ENCODE measurements at places on chromosomes 7 and 10. TPM values are rescaled to one million over a fixed set of nuclear protein-coding genes. Genes with fewer than 3 reads are reported as not detected.

GRCh38 chr10:126068322-126068721, 172.0 kb downstream of the FANK1 start:
- no peak overlapping the region for H3K4me3 ChIP-seq
- no peak for DNase-seq
- no peaks in the 10 kb centered on the region for H3K4me1 ChIP-seq
- H3K27ac ChIP-seq = no peak overlapping the region

GRCh38 chr10:96548589-96548988, 34.9 kb upstream of the TLL2 start:
- no peak overlapping the region for H3K27ac ChIP-seq
- DNase-seq = no peak
- H3K27me3 ChIP-seq = no peaks in the 10 kb centered on the region
- H3K4me3 ChIP-seq = no peak overlapping the region

DNA sequence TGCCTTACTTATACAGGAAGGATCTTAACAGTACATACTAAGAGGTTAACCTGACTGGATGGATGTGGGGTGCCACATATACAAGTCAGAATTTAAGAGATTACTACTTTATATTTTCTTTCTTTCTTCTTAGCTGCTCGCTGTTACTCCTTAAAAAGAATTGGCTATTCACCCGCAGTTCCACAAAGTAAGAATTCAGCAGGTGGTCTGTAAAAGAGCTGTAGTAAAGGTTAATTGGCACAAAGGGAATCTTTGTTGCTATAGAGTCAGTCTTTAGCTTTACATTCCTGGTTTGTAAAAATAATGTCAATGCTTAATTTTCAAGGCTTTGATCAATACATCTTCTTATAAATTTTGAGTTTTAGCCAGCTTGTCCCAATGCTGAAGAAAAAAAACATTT, 43.2 kb downstream of the RALA start:
- DNase-seq = no peak
- H3K36me3 ChIP-seq = peaks cover 27% of the 10 kb centered on the region
- no peak overlapping the region for H3K27ac ChIP-seq
- no peaks in the 10 kb centered on the region for H3K4me1 ChIP-seq
- no peak overlapping the region for H3K4me3 ChIP-seq

DNA sequence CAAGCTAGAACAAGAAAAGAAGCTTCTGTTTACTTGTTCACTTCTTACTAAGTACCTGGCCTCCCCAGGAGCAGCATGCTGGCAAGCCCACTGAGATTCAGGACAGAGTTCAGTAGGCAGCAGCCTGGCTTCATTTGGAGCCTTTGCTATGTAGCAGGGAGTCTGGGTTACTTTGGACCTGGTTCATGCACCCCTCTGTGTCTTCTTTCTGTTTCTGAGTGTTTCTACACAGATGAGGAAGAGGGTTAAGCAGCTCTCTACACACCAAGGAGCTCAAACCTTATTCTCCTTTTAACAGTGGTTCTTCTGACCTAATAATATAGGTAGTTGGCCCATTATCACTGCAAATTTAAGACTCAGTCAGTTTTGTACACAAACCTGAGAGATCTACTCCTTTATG, 152.9 kb downstream of the ARID5B start:
- no peak for DNase-seq
- peaks cover 82% of the 10 kb centered on the region for H3K4me1 ChIP-seq
- H3K4me3 ChIP-seq = peak overlapping the region; percentile 22
- H3K27me3 ChIP-seq = no peaks in the 10 kb centered on the region

DNA sequence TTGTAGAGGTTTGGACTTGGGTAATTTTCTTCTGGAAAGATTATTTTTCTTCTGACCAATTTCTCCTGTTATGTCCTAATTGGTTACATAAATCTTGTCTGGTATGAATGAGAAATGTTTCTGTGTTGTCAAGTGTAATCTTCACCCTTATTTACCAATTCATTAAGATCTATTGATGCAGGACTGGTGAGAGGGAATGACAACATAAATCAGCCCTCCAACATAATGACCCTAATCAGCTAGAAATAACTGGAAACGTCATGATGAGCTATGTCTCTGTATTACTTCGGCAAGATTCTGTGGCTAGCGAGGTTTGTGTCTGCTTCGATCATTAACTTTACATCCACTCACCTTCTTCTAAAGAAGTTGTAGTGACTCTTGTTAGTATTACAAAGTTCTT, 3.5 kb downstream of the FOXP2 start:
- no peaks in the 10 kb centered on the region for H3K4me1 ChIP-seq
- DNase-seq = no peak
- no peaks in the 10 kb centered on the region for H3K27me3 ChIP-seq

- H3K27me3 ChIP-seq = no peaks in the 10 kb centered on the region
- H3K36me3 ChIP-seq = no peaks in the 10 kb centered on the region
- H3K4me1 ChIP-seq = peaks cover 8% of the 10 kb centered on the region
- H3K27ac ChIP-seq = no peak overlapping the region
Measured at GRCh38 chr7:102146122-102146521, 140.5 kb upstream of the SH2B2 start.

DNA sequence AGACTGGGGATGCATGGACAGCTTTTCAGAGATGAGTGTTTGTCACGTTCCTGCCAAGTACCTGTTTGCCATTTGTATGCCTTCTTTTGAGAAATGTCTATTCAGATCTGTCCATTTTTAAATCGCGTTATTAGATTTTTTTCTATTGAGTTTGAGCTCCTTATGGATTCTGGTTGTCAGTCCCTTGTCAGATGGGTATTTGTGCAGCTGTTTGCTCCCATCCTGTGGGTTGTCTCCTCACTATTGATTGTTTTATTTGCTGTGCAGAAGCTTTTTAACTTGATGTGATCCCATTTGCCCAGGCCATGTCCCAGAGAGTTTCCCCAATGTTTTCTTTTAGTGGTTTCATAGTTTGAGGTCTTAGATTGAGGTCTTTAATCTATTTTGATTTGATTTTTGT, 5.5 kb upstream of the PRKAR1B start:
- H3K27me3 ChIP-seq = no peaks in the 10 kb centered on the region
- DNase-seq = no peak
- no peak overlapping the region for H3K4me3 ChIP-seq
- peak overlapping the region; percentile 14 for H3K27ac ChIP-seq
- peaks cover 14% of the 10 kb centered on the region for H3K4me1 ChIP-seq

Gene NPTX2
- total RNA-seq = not detected

Gene CCDC146
- 12.9 TPM for total RNA-seq

Gene PKD2L1
- 0.68 TPM for total RNA-seq

Gene SORBS1
- 0.24 TPM for total RNA-seq
